ENCODE measurements at places on chromosomes 13 and 19.

DNA sequence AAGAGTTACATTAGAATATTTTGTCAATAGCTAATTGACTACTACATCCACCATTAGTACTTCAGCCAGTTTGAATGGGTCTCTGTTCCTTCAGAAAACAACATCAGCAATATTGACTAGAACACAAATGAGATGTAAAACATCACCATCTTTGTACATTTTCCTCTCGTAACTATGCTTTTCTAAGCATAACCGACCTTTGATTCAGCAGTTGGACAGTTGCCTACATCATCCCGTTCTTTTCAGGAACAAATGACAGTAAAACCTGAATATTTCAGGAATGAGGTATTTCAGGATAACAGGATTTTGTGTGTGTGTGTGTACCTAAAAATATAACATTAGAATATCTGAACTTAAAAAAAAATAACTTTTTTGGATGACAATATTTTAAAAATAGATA lies 60.9 kb downstream of the STARD13 start:
- DNase-seq = no peak

DNA sequence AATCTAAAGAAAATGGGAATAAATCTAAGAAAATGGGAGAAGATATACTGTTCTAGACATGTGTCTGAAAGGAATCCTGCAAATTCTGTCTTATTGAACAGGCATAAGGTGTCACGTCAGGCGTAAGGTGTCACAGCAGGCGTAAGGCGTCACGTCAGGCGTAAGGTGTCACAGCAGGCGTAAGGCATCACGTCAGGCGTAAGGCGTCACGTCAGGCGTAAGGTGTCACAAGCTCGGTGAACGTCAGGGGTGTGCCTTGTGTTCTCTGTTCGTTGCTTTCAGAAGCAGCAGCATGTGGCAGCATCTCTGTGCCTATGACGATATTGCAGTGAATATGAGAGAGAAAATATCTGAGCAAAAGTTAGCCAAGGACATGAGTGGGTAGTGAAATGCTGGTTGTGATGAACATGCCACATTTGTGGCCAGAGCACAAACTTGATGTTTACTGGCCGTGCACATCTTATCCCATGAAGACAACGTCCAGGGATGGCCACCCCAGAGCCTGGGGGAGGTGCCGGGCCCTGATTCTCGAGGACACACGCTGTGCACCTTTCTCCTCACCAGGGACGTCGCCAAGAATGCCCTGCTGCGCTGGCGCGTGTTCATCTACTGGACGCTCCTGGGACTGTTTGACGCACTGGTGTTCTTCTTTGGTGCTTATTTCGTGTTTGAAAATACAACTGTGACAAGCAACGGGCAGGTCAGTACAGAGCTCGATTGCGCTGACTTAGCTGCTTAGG lies 107.0 kb upstream of the MCF2L start:
- DNase-seq = no peak

GRCh38 chr19:491146-491741 lies 5.0 kb upstream of the MADCAM1 start:
- peak; percentile 38 for DNase-seq

GRCh38 chr13:98957731-98958442 lies 20.0 kb downstream of the DOCK9 start:
- DNase-seq = no peak

DNA sequence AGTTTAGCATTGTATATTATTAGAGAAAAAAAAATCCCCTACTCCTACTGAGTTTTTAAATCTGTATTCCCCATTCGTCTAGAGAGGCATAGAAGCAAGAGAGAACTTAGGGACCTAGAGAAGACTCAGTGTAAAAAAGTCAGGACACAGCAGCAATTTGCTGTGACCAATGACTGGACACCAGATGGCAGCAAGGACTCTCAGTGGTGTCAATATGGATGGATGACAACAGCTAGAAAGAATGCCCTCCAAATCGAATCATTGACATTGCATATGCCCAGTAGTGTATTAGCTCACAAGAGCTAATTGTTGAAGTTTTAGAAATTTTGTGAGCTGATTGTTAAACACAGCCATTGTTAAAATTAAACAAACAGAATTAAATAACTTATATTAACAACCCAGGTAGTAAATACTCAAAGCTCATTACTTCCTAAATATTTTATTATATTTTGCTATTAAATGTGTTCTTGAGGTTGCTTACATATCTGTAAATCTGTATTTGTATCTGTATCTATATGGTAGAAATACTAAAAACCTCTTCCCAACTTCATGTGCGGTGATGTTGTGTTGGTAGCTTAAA lies 43.9 kb downstream of the SIAH3 start:
- no peak for DNase-seq

- DNase-seq = peak; percentile 77
Measured at GRCh38 chr19:32287811-32288227, 57.6 kb upstream of the ZNF507 start.

Data from femur (tissue), 1 donor.